Bone marrow (tissue), 2 donors: ENCODE measurements at places on chromosomes 12 and 14.

DNA sequence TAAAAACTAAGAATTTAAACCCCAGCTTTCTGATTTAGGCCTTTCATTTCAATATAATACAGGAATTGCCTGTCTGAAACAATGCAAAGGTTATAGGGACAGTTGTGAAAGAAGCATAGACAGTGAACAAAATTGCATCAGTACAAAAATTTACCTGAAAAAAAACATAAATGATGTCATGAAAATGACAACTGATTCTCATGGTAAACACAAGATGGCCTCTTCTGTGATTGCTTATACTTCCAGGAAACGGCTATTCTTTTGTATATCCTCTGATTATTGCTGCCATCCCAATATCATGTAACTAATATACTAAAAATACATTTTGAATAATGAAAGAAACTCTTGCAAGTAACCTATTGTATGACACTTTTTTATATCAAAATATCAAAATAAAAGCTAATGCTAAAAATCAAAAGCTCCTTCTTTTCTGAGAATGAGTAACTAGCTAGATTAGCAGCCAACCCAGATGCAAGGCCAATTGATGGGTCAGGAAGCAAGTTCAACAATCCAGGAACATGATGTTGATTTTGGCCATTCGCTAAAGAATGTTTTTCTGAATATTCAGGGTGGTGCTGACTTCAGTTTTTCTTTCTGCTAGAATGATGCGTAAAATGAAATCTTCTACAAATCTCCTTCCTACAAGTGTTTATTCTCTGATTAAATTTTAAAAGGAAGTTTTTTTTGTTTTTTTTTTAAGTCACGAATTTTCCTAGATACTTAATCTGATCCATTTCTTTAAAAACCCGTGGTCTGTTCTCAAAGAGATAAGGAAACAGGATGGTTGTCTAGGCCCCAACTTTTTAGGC, 83.6 kb downstream of the ALX1 start:
- DNase-seq: no peak

- no peak for DNase-seq
These were observed 71.7 kb downstream of the TRAF3 start for GRCh38 chr14:102848830-102849525.

DNA sequence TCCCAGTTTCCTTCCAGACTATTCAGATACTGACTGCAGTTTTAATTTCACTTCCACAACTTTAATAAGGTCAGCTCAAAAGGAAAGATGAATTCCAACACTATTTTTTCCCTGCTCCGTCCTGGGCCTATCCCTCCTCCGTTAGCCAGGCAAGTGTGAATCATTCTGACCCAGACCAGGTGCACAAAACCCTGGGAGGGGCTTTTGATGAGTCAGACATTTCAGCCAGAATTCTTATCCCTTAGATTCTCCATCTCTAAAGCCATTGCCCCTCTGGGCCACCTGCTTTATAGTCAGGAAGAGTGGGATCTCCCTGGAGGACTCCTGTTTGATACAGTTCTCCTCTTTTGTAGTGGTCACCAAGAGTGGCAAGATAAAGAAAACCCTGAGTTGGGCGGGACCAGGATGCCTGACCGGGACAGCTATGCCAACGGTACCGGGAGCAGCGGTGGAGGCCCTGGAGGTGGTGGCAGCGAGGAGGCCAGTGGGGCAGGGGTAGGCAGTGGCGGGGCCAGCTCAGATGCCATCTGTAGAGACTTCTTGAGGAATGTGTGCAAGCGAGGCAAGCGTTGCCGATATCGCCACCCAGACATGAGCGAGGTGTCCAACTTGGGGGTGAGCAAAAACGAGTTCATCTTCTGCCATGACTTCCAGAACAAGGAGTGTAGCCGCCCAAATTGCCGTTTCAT, 2.2 kb downstream of the ZC3H10 start:
- no peak for DNase-seq

GRCh38 chr12:101042211-101042610, 167.8 kb downstream of the SLC5A8 start:
- no peak for DNase-seq

DNA sequence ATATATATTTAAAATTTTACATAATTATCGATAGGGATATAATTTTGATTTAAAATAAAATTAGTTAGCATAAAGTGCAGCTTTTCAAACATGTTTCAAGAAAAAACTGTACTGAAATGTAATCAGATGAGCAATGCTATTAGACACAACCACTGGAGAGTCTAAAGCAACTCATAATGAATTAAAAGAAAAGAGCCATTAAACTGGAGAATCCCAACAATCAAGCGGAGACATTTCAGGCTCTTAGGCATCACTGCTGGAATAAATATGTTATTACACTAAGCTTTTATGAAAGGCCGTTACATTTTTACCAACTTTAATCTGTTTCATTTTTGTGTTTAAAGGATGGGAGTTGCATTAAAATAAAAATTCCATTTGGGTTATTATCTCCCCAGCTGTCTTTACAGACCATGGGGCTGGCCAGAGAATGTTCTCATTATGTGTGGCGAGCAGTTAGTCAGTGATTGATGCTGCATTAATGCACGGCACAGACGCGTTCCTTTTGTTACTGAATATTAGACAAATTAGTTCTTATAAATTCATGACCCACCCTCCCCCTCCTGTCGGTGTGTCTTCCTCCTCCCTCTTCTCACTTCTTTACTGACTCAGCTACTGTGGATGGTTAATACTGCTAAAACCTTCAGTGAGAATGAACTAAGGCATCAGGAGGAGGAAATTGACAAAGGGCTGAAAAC, 156.8 kb downstream of the PDZRN4 start:
- DNase-seq: no peak

DNA sequence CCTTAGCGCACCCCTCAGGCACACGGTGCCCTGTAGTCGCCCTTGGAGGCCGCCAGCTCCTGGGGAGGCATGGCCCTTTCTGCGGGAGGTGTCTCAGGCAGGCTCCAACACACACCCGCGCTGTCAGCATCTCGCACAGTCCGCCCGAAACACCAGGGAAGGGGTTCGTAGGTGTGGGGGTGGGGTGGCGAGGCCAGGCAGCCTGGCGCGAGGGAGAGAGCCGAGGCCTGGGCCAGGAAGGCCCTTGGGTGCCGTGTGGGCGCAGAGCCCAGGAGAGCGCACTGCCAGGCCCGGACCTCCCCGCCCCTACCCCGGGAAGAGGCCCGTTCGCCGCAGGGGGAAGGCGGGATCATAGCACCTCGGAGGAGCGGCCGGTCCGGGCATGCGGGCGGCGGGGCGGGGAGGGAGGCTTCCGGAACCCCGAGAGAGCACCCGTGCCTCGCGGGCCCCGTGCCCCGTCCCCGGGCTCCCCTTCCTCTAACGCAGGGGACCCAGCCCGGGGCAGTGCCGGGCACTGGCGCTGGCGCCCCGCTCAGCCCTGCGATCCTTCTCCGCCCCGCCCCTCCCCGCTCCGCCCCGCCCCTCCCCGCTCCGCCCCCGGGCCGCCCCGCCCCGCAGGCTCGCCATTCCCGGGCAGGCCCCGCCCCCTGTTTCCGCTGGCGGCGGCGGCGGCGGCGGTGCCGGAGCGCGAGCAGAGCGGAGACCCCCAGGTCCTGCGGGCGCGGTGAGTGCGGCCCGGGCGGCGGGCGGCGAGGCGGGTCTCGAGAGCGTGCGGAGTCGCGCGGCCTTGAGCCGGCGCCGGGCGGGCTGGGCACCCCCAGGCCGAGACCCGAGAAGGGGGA, at the start of gene TSPAN9:
TSS of gene TSPAN9 (plus strand) at position 650 of the 842 bp plus-strand sequence. CDS start 123,815 bp downstream, outside the sequence.
- DNase-seq: peak; percentile 24

DNA sequence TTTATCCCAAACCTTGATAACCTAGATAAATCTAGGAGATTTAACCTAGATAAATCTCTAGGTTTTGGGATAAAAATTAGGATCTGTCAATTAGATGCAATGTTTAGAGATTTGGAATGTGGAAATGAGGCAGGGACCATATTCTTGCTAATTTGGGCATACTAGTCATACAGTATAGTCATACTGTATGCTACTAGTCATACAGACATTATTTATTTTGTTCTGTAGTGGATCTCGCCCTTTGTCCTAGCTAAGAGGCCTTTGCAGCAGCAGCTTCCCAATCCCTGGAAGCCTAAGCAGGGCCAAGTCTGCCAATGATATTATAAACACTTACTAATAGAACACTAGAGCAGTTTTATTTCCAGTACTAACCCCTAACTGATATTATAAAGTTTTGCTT, 136.4 kb downstream of the CEP128 start:
- DNase-seq: no peak

DNA sequence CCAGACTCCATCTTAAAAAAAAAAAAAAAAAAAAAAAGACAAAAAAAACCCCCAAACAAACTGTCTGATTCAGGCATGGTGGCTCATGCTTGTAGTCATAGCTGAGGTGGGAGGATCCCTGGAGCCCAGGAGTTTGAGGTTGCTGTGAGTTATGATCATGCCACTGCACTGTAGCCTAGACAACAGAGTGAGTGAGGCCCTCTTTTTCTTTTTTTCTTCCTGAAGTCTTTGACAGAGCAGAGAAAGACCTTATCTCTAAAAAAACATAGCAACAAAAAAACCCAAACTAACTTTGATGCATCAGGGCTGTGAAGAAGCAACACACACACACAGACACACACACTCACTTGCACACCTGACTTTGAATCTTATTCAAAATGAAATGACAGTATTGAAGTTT, 7.7 kb upstream of the AMN1 start:
- DNase-seq: no peak

- DNase-seq: no peak
These were observed 979.8 kb downstream of the VRK1 start for GRCh38 chr14:97776890-97777558.

DNA sequence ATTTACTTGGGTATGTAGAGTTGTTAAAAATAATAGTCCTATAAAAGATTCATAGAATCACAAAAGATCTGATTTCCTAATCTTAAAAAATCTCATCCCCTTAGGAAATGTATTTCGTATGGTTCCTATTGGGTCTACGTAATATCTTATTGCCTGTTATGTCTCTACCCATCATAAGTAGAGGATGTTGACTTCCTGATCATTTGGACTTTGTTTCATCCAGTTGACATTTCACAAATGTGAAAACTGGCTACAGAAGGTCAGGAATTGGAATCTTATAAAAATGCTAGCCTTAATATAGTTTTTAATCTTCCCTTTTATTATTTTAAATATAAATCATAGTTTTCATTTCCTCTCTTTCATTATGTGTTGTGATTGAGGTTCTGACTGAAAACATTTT, 45.2 kb downstream of the TDP1 start:
- no peak for DNase-seq

DNA sequence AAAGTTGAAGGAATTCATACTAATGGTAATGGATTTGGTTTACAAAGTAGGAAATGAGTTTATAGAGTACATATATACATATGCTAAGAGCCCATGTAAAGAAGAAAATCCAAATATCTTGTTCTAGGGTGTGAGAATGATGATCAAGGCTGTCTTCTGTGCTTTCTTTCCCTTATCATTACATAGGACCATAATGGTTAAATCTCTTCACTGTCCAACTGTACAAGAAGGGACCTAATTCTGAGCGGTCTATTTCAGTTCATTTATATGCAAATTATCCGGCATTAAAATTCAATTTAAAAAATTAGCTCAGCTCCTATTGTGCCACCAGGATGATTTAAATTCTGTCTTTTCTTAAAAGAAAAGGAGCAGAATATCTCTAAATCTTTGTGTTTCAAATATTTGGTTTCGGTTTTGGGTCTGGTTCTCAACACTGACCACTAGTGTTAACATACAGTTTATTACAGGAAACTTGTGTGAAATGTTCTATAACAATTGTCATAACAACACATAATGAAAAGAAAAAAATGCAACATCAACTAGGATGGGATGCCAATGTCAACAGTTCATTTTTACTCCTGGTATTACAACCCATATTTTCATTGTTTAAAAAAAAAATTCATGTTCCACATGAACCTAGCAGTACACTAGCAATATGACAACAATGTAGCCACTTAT, 16.8 kb downstream of the OR4K1 start:
- no peak for DNase-seq

- no peak for DNase-seq
These were observed 615.2 kb downstream of the RPS29 start for GRCh38 chr14:48970943-48971342.

DNA sequence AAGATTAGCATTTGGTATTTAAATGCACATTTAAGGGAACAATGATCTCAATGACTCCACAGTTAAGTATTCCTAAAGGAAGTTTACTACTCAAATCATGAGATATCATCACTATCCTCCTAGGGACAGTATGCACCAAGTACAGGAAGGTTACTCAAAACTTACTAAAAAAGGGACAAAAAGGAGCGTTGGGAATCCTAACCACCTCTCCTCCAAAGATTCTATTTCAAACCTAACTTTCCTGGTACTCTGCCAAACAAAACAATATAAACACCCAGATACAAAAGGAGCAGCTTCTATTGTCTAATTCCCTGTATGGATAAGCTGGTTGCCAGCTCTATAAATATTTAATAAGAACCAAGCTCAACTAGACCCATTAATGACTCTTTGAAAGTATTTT, 377.7 kb downstream of the NUAK1 start:
- DNase-seq: no peak

DNA sequence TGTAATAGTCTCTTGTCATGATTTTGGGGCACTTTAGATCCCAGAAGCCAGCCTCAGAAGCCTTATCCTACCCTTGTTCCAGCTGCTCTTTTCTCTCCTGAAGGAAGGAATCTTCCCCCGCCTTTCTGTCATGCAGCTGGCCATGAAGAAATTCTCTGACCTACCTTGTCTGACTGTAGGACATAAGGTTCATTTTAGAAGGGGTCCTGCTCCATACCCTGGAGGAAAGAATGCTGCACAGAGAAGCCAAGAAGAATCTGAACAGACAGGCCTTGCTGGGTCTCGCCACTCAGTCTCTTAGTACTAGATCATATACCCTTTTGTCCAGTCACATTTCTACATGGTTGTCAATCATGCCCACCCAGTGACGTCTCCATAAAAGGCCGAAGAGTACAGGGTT, 6.2 kb upstream of the TMCC3 start:
- DNase-seq: no peak

DNA sequence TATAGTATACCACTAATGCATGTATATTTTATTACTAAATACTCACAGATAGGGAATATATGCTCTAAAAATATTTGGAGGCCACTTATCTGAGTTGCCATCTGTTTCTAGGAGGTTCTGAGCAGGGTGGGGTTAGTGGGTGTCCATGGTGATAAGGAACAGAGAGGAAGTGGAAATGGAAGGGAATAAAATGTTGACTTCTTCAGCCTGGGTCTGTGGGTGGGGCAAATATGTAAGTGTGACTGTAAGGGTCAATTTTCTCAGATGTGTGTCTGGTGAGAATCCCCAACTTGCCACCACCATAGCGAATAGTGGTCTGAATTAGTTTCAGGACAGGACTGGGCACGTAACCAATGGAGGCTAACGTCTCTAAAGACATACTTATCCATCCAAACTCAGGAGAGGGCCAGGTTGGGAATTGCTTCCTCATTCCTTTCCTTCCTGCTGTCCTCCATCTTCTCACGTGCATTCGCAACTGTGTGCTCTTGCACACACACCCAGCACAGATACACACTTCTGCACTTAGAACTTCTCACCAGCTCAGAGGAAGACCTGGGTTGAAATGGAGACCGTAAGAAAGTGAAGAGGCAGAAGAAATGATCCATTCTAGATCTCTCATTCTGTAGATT, 54.2 kb upstream of the GZMB start:
- no peak for DNase-seq

DNA sequence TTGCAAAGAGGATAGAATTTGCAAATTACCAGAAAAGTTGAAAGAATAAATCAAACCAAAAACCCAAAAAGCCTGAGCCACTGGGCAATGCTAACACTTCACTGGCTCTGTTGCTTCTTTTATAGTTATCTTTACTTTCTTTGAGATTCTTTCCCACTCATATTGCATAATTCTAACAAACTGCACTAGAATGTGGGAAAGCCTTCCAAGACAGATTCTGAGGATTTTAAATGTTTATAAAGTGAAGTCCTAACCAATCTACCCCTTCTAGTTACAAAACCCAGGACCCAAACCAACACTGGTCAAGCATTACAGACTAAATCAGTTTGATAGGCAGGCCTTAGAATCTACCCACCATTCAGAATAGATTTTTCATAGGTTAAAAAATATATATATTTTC, 150.9 kb downstream of the MED13L start:
- no peak for DNase-seq
